CD4-positive, alpha-beta T cell (primary cell): ENCODE measurements at places on chromosomes 1 and 21.

DNA sequence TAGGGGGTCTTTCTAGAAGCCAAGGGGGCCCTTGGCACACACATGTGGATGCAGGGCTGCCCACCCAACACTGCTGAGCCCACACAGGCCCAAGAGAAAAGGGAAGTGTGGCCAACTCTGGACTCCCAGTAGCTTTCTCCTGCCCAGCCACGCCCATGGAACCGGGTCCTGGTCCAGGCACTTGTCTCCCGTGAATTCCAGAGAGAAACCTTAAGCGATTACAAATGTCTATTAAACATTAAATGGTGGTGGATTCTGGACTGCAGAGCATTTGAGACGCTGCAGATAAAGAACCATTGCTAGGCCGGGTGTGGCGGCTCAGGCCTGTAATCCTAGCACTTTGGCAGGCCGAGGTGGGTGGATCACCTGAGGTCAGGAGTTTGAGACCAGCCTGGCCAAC lies 100.6 kb upstream of the ARHGEF16 start:
- no peak for DNase-seq

DNA sequence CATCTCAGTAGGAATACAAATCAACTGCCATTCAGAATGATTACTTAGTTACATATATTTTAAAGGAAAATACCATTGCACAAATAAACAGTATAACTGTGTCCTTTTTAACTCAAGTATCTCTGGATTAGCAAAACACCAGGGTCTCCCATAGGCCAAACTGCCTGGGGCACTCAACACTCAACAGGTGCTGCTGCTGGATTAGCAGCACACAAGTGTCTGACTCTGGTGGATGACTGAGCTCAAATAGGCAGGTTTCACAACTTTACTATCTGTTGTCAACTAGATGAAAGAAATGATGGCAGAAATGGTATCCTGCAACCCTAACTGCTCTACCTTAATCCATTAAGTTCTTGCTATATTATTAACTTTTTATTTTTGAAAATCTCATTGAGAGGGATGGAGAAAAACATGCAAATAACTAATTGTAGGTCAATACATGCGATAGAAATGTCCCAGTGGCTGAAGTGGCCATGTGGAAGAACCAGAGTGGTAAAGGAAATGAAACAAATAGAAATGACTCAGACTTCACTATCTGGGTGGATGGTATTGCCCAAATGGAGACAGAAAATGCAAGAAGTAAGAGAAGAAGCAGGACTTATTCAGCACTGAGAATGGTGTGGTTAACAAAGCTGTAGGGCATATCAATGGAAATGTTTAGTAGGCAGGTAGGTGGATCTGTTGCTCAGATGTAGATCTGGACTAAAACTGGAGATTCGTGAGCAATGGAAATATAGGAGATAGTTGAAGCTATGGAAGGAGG lies 90.8 kb upstream of the CCDC190 start:
- DNase-seq: no peak

- DNase-seq: no peak
These were observed 224.2 kb upstream of the JUN start for GRCh38 chr1:59007820-59008598.

GRCh38 chr1:217360510-217360909 lies 270.4 kb downstream of the GPATCH2 start:
- no peak for DNase-seq
